ENCODE measurements at places on chromosomes 4 and X.
A peak's percentile ranks its signal among the peaks of the same experiment; 100 is the strongest.

DNA sequence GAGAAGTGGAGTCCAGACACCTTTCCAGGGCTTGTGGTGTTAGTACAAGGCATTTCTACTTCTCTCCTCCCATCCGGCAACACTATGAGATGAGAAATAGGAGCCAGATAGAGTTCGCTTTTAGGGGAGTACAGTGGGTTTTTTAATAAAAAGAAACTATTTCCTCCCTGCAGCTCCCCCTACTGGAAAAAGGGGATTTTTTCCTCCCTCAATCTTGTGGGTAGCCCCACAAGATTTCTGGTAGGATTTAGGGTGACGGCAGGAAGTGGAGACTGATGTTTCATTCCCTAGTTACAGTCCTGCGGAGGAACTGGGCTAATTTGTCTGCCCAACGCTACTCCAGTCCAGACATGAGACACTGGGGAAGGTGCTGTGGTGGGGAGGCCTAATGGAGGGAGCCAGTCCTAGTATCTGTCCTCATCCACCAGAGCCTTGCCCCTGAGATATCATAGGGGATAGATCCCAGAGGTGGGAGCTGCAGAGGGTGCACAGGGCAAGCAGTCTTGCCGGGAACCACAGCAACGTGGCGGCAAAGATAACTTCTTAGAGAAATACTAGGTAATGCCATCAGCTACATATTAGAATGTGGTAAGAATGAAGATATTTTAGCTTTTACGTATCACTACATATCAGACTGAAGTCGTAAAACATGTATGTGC, 45.5 kb upstream of the PRKG2 start:
- no peak for DNase-seq

GRCh38 chrX:23817979-23818336, 35.0 kb downstream of the SAT1 start:
- no peak for DNase-seq

GRCh38 chrX:138791551-138791950, 80.0 kb upstream of the FGF13 start:
- DNase-seq = no peak

DNA sequence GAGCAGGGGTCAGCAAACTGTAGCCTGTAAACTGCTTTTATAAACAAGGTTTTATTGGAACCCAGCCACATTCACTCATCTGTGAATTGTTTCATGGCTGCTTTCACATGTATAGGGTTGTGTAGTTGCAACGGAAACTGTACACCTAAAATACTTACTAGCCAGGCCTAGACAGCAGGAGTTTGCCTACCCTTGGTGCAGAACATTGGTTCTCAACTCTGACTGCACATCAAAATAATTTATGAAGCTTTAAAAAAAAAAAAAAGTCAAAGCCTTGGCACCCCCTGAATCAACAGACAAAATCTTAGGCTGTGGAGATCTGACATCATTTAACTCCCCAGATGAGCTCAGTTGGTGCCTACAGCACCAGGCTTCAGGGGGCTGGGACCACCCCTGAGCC, 27.8 kb downstream of the ADGRA3 start:
- no peak for DNase-seq

GRCh38 chrX:119273420-119274192, 37.5 kb downstream of the PGRMC1 start:
- DNase-seq = peak; percentile 65

- DNase-seq = no peak
Observed at GRCh38 chrX:106608016-106608415, 3.8 kb upstream of the RADX start.

- DNase-seq = peak; percentile 53
Observed at GRCh38 chrX:129932821-129933321, 26.9 kb downstream of the UTP14A start.
